Stimulated activated CD8-positive, alpha-beta memory T cell treated with anti-CD3 and anti-CD28 coated beads, Interleukin-15, amount 100 ng/mL, for 24 hours (primary cell): ENCODE measurements at places on chromosomes 3 and 15.

- no peak for DNase-seq
Observed at GRCh38 chr15:41429003-41429890, 12.4 kb downstream of the RTF1 start.

GRCh38 chr3:139118835-139119234 lies 74.1 kb upstream of the PRR23C start:
- no peak for DNase-seq

DNA sequence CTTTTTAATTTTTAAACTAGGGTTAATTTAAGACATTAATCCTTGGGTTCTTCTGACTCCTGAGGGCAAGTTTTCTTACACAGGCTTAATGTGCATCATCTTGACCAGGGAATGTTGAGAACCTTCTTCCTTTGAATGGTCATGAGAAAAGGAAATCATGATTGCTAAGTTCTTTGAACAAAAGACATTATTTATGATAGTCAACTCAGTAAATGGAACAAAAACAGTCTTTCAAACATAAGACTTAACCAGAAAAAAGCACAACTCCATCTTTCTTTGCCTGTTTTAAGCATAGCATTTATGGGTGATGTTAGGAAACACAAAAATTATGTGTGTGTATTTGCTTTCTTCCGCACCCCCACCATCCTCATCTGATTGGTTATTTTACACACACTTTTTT lies 5.4 kb downstream of the TLNRD1 start:
- no peak for DNase-seq

DNA sequence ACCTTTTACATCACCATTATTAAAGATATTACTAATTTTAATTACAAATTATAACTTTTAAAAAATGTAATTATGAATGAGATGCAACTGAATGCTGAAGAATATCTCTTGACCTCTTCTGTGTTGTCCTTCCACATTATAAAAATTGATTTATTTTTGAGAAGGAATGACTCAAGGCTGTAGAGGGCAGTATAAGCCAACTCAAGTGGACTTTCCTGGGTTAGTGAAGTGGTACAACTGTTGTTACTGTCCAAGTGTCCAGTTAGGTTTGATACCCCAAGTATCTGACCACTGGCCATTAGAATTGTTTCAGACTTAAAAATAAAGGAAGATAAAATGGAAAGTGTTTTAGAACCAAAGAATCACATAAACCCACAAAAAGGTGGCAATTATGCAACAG lies 51.9 kb downstream of the BBX start:
- DNase-seq = no peak

- no peak for DNase-seq
Observed at GRCh38 chr3:64344721-64345207, 119.5 kb upstream of the PRICKLE2 start.

DNA sequence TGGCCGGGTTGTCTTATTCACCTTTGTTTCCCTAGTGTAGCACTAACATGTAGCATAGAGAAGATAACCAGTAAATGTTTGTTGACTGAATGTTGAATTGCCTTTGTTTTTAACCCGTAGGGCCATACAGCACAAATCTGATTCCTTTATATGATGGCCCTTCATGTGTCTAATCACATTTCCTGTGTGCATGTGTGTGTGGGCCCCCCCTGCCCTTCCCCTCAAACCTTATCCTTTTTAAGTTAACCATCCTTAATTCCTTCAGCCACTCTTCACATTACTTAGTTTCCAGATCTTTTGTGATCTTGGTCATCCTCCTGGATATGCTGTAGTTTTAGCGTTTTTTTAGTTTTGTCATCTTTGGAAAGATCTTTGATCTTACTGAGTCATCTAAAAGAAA lies 4.2 kb downstream of the NEO1 start:
- DNase-seq = no peak

GRCh38 chr15:100859970-100860828 lies 19.4 kb upstream of the ALDH1A3 start:
- no peak for DNase-seq

- DNase-seq = no peak
Observed at GRCh38 chr3:140754936-140755335, 77.1 kb downstream of the TRIM42 start.

DNA sequence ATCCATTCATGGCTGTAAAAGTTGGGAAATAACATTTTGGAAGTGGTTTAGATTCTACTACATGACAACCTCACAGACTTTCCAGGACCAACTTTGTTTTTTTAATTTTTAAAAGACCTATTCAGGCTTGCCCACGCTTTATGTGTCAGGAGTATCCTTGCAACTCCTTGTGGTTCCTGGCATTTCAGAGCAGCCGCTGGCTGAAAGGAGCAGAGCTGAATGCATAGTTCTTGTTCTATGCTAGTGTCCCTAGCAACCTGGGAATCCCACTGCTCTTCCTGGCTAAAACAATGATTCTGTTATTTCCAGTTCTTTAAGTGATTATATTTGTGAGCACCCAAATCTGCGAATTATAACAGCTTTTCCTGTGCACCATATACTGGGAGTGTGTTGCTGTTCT lies 34.9 kb downstream of the CP start:
- no peak for DNase-seq

DNA sequence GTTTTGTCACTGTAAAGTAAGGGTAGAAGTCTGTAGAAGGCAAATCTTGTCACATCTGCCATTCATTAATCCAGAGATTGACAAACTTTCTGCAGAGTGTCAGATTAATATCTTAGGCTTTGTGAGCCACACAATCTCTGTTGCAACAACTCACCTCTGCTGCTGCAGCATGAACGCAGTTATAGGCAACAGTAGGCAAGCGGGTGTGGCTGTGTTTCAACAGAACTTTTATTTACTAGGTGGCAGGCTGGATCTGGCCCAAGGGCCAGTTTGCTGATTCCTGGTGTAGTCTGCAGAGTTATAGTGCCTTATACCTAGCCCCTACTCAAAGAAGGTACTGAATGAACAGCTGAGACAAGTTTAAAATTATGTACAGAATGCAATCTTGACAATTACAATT lies 396.7 kb downstream of the FOXP1 start:
- DNase-seq = no peak

GRCh38 chr15:78069052-78069414 lies 8.5 kb downstream of the TBC1D2B start:
- no peak for DNase-seq

DNA sequence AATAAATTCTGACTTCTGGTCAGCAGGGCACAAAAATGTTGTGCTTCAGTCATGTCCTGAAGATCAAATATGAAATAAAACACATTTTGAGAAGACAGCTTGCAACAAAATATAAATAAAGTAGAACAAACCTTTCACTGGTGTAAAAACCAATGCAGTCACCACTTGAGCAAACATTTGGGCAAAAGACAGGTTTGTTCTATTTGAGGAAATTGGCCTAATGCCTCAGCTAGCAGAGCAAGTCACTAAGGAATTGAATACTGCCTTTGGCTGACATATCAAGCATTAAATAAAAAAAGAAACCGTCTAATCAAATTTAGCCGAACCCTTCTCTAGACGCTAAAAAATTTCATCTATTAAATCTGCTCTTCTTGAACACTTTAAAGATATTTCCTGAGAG lies 475.4 kb upstream of the CNTN3 start:
- DNase-seq = no peak

DNA sequence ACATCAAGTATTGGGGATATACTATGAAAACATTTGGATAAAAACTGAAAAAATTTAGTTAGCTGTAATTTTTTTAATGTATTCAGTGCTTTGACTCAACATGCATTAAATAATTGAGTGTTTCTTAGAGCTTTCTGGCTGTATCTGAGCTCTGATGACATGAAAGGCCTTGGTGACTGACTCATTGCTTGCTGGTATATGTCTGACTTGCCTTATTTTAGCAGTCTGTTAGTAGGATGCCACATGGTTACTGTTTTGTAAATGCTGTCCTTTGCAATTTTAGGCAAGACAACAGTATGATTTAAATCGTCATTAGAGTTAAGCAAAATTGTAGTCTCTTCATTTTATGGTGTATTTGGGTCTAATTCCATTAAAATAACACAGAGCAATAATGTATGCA lies 199.2 kb downstream of the GHSR start:
- no peak for DNase-seq

GRCh38 chr15:88622605-88622975 lies 1.4 kb downstream of the AEN start:
- DNase-seq = no peak

DNA sequence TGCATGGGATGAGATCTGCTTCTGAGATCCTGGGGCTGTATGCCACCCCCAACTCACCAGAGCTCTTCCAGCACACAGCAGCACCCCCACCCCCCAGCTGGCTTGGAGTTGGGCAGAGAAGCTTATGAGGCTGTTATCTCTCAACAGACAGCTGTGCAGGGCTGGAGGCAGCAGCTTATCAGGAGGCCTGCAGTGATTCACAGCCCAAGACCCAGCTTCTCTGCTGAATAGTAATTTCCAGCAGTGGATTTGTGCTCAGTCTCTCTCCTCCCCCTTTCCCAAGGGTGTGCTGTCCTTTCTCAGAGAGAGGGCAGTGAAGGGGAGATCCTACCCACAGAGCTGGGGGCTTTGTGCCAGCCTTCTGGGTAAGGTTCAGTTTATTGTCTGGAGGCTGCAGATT lies 2.1 kb downstream of the RPP25 start:
- DNase-seq = no peak

GRCh38 chr3:183099838-183100204 lies 525 bp upstream of the MCCC1 start:
- DNase-seq = no peak

DNA sequence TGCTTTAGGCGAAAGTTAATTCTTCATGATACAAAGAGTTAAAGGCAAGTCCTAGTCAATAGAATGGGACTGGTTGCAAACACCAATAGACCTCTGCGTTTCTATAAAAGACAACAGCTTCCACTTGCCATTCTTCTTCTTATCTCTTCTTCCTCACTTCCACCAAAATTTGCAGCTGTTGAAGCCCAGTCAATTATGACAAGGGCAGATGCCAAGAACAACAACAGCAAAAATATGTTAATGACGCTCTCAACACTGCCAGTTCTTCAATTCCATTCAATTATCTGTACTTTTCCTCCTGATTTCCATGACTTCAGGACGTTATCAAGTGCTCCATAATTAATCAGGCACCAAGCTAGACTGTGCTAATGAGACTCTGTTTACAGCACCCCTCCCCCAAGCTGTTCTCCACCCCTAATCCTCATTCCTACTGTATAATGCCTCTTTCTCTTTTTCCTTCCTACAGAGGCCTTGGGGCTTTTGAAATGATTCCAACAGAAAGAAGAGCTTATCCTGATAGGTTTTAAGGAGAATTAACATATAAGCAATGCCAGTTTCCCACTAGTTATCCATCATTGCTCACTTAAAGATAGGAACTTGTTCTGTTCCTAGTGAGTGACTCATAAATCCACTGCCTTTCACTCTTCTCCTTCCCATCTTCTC lies 1160.5 kb downstream of the IGSF11 start:
- no peak for DNase-seq

GRCh38 chr3:111851511-111851954 lies 7.5 kb upstream of the PHLDB2 start:
- no peak for DNase-seq

DNA sequence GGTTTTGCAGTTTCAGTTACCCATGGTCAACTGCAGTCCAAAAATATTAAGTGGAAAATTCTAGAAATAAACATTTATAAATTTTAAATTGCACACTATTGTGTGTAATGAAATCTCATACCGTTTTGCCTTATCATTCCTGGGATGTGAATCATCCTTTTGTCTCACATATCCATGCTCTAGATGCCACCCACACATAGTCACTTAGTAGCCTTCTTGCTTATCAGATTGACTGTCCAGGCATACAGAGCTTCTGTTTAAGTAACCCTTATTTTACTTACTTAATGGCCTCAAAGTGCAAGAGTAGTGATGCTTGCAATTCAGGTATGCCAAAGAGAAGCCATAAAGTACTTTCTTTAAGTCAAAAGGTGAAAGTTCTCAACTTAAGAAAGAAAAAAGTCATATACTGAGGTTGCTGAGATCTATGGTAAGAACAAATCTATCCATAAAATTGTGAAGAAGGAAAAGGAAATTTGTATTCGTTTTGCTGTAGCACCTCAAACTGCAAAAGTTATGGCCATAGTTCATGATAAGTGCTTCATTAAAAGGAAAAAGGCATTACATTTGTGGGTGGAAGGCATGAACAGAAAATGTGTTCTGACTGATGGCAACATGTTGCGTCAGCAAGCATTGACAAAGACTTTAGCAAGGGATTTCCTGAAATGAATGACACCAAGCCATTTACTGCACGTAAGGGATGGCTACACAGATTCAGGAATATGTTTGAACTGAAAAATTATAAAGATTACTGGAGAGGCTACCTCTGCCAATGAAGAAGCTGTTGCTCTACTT lies 43.8 kb downstream of the SPATA16 start:
- DNase-seq = no peak

- no peak for DNase-seq
Observed at GRCh38 chr3:61360297-61360965, 109.2 kb upstream of the FHIT start.

- DNase-seq = no peak
Observed at GRCh38 chr15:75811626-75812025, 31.6 kb upstream of the UBE2Q2 start.

- no peak for DNase-seq
Observed at GRCh38 chr15:39778021-39778420, 4.6 kb downstream of the FSIP1 start.

GRCh38 chr3:194355379-194355778 lies 4.3 kb upstream of the CPN2 start:
- DNase-seq = no peak

DNA sequence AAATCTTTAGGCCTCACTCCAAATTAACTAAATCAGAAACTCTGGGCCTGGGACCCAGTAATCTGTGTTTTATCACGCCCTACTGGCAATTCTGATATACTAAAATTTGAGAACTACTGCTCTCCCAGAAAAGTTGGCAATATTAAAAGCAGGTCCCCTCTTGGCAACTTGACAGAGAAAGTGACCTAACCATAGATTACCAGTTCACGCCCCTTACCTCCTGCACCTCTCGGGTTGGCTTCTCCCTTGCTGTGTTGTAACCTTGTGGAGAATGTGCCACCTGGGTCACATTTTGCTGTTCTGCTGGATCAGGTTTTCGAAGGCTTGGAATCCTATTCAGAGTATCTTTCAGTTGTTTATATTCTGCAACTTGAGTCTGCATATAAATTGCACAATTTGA lies 59.1 kb downstream of the GOLIM4 start:
- no peak for DNase-seq

GRCh38 chr15:45136378-45136764 lies 6.6 kb downstream of the DUOX1 start:
- DNase-seq = no peak

GRCh38 chr3:67685499-67685898 lies 31.1 kb upstream of the SUCLG2 start:
- DNase-seq = no peak

- DNase-seq = no peak
Observed at GRCh38 chr3:33363113-33363800, 76.9 kb downstream of the UBP1 start.

DNA sequence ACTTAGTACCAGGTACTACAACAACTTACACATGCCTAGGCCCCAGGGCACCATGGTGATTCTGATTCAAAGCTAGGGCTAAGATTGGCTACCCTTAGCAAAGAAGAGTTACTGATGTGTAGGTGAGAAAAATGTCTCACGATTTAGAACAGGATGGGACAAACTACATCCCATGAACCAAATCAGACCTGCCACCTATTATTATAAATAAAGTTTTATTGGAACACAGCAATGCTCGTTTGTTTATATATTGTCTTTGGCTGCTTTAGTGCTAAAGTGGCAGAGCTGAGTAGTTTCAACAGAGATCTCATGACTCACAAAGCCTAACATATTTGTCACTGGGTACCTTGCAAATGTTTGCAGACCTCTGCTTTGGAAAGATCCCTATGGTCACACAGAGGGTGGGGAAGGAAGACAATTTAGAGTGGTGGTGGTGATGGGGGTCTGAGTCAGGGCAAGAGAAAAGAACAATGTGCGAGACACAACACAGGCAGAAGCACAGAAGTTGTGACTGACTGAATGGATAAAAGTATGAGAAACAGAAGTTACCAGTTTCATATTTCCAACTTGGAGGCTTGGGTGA lies 770.6 kb upstream of the CFAP20DC start:
- no peak for DNase-seq
